K562 (cell line): ENCODE measurements at places on chromosomes 4 and X. TPM values are rescaled to one million over a fixed set of nuclear protein-coding genes. Genes with fewer than 3 reads are reported as not detected.
A peak's percentile ranks its signal among the peaks of the same experiment; 100 is the strongest.

The WDR44 gene
- 14.5 and 15.5 TPM in 2 replicates for total RNA-seq

The SH3TC1 gene
- 1.1 and 2.1 TPM in 2 replicates for total RNA-seq

The IQCM gene
- not detected in 2 replicates for total RNA-seq

The SH3RF1 gene
- 0.16 TPM in 2 replicates for total RNA-seq

The KDR gene
- 0.11 and 0.13 TPM in 2 replicates for total RNA-seq

- no peak for DNase-seq
Measured at GRCh38 chr4:101853028-101853427, 62.5 kb downstream of the BANK1 start.

DNA sequence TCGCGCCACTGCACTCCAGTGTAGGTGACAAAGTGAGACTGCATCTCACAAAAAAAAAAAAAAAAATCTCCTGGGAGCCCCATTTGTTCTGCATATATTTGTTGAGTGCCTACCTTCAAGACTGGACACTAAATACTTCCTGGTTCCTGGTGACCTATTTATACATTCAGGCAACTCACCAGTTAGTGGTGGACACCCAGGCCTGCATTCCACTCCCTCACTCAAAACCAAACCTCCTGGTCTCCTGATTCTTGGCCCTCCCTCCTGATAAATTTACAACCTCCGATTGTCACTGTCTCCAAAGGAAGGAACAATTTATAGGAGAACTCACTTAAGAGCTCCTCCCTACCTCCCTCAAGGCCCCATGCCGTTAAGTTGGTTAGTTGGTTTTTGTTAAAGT, 3.1 kb downstream of the SYAP1 start:
- DNase-seq = no peak

The ESX1 gene
- not detected in 2 replicates for total RNA-seq

DNA sequence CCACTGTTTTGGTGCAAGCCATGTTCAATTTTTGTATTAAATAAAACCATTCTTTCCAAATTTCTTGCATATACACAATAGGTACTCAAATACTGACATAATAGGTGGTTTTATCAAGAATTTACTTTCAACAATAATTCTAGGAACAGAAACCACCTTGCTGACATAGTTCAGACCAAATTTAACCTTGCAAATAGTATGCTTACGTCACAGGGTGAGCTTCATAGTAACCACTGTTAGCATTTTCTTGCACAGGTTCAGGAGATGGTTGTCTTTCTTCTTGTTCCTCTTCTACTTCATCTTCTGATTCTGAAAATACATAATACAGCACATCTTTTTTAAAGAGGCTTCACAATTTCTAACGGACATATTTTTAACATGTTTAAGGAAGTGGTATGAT, 17.6 kb downstream of the G3BP2 start:
- no peak for DNase-seq

- no peak for DNase-seq
Measured at GRCh38 chrX:107273795-107274194, 67.4 kb downstream of the DNAAF6 start.

- DNase-seq = no peak
Measured at GRCh38 chr4:101818362-101818761, 27.8 kb downstream of the BANK1 start.

The SMIM10L2A gene
- total RNA-seq = 0.13 and 0.18 TPM in 2 replicates

DNA sequence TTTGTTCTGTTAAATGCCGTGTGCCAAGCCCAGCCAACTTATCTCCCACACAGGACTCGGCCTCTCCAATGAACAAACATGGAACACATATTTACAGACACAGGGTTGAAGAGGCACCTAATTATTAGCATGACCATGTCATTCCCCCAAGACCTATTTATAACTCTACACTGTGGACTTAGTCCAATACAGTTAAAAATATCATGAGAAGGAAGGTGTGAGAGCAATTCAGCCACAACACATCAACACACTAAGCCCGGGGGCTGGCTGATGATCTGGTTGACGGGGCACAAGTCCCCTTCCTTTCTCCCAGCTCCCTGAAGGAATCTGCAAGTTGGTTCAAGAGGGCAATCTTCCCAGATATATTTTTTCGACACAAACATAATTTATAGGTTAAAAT, 28.1 kb downstream of the MANBA start:
- no peak for DNase-seq

DNA sequence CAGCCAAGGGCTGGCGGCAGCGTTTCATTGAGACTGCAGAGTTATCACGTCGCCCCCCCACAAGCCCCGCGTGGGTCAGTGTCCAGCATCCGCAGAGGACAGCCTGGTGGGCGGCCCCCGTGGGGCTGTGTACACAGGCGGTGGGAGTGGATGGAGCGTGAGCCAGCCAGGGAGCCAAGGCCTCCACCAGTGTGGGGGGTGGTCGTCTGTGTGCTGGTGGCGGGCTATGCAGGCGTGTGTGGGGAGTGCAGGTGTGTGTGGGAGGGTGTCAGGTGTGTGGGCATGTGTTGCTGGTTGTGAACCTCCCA, 56.5 kb upstream of the NKX1-1 start:
- no peak for DNase-seq

DNA sequence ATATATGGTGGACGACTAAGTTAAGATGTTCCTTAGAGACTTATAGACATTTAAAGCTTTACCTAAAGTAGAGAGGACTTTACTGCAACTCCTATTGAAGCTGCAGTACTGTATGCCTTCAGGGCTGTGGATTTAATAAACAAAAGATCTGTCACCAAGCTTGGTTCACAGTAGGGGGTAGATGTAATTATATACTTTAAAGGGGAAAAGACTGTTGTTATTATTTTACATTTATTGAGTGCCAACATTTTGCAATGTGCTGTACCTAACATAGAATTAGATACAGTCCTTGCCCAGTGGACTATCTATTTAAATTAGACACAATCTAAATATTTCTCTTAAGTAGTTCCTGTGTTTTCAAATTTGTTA, 67.2 kb downstream of the SLIT2 start:
- DNase-seq = no peak

The PAGE1 gene
- total RNA-seq = 77.5 and 80.2 TPM in 2 replicates

- DNase-seq = no peak
Measured at GRCh38 chr4:6944301-6945051, 34.9 kb downstream of the TBC1D14 start.

The FAAH2 gene
- total RNA-seq = 0.38 and 0.47 TPM in 2 replicates

GRCh38 chr4:36533944-36534343, 252.5 kb downstream of the DTHD1 start:
- DNase-seq = no peak

DNA sequence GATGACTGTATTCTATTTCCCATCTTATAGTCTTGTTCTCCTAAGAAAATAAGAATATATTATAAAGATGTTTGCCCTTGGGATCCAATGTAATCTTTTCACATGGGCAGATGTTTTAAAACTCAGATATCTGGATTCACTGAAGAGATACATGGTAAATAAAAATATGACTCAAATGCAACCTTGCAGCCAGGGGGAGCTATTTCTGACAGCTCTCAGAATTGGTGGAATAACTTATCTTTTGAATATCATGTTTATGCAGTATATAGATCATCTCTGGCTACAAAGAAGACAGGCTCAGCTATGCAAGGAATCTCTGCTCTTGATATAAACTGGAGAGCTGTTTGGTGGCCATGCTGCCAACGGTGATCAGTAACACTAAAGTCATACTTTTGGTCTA, 274.7 kb downstream of the GLUD2 start:
- peak; percentile 8 for DNase-seq

- DNase-seq = no peak
Measured at GRCh38 chrX:133414406-133415275, 648 bp downstream of the GPC4 start.

The GAGE13 gene
- total RNA-seq = 77.6 and 79.1 TPM in 2 replicates

DNA sequence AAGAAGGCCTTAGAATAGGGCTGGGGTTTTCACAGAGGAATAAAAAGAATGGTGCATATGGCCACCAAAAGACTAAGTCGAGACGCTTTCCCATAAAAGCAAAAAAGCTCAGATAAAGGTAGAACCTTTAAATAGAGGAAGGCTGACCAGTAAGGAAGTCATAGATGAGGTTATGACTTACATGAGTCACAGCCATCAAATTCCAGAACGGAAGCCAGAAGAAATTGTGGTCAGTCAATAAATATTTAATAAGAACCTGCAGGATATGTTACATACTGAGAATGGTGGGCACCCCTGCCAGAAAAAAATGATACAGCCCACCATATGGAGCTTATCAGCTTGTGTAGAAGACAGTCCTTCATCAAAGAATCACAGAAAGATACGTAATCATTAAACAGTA, 120.1 kb downstream of the MANBA start:
- no peak for DNase-seq

The FRAS1 gene
- 0.07 and 0.11 TPM in 2 replicates for total RNA-seq

DNA sequence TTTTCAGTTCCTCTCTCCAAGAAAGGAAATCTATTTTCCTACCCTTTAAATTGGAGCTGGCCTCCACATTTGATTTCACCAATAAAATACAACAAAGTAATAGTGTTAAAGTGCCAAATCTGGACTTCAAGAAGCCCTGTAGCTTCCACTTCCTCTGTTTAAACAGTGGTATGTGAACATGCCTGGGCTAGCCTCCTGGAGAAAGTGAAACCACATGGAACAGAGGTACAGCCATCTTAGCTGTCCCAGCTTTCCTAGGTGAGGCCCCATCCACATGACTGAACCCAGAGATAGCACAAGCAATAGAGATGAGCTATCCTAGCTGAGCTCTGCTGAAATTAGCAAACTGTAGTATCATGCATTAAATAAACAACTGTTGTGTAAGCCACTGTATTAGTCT, 131.8 kb upstream of the VCX start:
- no peak for DNase-seq

The RIBC1 gene
- total RNA-seq = 0.20 and 0.51 TPM in 2 replicates

The MAP3K15 gene
- 0.18 TPM in 1 of 2 replicates, not detected in the other for total RNA-seq

DNA sequence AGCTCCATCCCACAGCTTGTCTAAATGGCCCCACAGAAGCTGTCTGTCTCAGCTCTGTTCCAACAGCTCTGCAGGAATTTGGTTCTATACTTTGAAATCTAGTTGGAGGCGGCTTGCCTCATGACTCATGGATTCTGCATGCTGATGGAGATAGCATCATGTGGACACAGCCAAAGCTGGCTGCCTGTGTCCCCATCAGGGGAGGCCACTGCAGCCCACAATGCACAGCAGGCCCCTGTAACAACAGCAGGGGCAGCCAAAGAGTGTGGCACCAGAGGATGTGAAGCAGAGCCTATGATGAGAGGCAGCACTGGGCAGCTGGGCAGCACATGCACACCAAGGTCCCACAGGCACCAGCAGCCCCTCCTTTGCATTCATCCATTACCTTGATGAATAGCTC, 67.2 kb downstream of the DCAF12L1 start:
- no peak for DNase-seq

DNA sequence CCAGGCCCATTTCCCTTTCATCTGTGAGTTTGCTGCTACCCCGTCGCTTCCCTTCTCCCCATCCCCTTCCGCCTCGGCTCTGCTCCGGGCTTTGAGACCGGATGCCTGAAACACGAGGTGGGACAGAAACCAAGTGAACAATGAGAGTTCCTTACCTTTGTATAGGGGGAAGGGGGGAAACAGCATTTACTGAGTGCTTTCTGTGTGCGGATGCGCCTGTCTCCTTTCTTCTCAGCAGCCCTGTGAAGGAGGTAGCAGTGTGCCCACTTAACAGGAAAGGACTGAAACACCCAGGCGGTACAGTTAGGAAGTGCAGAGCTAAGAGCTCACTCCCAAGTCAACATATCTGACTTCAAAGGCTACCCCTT, 43.2 kb upstream of the TMSB15B start:
- no peak for DNase-seq

DNA sequence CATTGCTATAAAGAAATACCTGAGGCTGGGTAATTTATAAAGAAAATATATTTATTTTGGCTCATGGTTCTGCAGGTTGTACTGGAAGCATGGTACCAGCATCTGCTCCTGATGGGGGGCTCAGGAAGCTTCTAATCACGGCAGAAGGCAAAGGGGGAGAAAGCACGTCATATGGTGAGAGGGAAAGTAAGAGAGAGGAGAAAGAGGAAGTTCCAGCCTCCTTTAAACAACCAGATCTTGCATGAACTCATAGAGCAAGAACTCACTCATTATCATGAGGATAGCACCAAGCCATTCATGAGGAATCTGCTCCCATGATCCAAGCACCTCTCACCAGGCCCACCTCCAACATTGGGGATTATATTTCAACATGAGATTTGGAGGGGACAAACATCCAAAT, 125.0 kb upstream of the GRPR start:
- no peak for DNase-seq

The CHRNA9 gene
- not detected in 2 replicates for total RNA-seq

DNA sequence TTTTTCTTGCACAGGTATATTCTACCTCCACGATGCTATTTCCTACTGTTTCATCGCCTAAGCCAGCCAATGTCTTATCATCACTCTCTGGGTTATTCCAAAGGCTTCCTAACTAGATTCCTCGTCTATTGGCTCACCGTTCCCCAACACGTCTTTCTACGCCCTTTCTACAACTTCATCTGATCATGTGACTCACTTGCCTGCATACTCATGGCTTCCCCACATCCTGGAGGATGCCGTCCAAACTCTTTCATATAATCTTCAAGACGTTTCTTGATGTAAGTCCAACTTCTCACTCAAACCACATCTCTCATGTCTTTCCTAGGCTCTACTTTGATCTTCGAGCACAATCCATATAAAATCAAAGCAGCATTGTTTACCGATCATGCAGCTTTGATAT, 322.0 kb upstream of the PPARGC1A start:
- DNase-seq = no peak

The PCGF3 gene
- 39.6 and 46.1 TPM in 2 replicates for total RNA-seq

DNA sequence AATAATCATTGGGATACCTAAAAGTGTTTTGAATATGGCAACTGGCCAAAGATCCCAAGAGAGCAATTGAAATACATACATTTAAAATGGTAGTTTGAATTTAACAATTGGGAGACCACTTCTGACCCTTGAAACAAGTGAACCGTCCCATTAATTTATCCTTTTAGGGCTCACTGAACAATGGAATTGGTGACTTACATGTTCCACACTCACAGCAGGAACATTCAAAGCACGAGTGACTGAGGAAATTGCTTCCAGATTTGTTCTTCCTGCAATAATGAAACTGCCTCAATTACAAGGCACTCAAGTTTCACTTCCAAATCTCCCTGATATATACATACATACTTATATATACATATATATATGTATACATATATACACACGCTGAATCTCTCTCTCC, 20.6 kb downstream of the SLC39A8 start:
- no peak for DNase-seq

DNA sequence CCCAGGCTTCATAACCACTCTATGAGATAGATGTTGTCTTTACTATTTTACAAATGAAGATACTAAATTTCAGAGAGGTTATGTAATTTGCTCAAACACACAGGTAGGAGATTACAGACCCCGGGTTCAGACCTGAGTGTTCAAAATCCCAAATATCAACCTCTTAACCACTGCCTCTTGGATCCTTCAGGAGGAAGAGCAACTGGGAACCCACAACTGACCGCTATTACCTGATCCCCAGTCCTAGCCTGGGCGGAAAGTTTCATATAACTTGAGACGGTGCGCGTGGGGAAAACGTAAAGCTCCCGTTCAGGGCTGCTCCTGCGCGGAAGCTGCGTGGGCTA, 8.9 kb upstream of the PRDM8 start:
- DNase-seq = no peak

The GRIA2 gene
- total RNA-seq = not detected in 2 replicates

The MAGEE2 gene
- total RNA-seq = not detected in 2 replicates

The HS6ST2 gene
- not detected in 2 replicates for total RNA-seq
